ENCODE measurements at places on chromosomes 3 and 15. TPM values are rescaled to one million over a fixed set of nuclear protein-coding genes. Genes with fewer than 3 reads are reported as not detected.

Gene SLC27A2
- total RNA-seq, result 1.2 TPM

Gene SAMMSON
- not detected for total RNA-seq

Gene THAP10
- 4.5 TPM for total RNA-seq

Gene TUSC7
- not detected for total RNA-seq

Gene NOX5
- total RNA-seq, result not detected

Data from mammary microvascular endothelial cell (primary cell).